GM10248 (cell line): ENCODE measurements at places on chromosomes 5 and 9.

DNA sequence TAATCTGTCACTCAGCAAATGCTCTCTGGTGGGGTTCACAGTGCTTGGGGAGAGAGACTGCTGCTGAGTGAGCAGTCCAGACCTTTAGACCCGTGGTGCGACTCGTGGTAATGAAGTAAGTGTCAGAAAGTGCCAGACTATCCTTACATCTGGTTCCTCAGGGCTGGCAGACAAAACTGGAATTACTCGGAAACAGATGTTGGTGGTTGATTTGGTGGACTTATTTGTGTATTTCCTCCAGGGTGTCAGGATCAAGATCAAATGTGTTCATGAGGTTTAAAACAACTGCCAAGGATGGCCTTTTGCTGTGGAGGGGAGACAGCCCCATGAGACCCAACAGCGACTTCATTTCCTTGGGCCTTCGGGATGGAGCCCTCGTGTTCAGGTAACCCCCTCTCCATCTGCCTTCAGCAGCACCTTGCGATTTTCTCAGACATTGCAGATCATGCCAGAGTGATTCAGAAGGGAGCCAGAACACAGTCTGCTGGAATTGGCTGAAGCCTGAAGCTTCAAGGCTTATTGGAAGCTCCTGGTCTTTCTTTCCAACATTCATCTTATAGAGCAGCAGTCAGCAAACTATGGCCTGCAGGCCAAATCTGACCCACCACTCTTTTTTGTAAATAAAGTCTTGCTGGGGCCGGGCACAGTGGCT, 105.2 kb downstream of the LIFR start:
- DNase-seq: no peak

DNA sequence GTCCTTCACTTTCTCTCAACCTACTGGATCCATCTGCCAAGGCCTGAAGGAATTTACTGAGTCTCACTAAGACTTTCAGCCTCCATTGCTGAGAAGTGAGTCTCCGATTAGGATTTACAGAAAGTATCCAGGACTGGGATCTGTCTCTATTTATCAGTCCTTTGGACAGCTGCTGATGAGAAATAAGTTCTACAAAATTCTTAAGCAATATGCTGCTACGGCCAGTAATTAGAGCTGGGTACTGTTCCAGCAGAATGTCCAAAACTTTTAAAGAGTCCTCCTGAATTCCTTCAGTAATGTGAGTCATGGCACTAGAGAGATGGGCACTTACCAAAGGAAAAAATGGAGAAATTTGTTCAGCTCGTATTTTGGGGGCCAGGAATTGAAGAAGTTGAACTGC, 5.9 kb downstream of the TEX10 start:
- DNase-seq: no peak

GRCh38 chr9:77907585-77907984, 124.0 kb downstream of the GNAQ start:
- DNase-seq: no peak

DNA sequence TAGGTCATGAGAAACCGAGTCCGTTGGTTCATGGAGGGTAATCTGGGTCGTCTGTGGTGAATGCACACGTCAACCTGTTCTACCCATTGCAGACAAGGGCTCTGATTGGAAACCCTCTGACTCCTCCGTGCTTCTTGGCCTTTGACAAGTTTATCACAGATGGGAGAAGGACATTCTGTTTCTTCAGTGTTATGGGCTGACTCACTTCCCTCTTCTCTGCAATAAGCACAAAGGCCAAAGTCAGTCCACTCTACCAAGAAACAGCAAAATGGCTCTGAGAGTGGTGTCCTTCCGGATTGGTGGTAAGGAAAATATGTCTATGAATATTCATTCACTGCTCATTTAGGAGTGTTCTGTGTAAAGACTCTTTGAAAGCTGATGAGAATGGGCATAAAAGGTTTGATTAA, 89.3 kb downstream of the FEM1C start:
- no peak for DNase-seq

DNA sequence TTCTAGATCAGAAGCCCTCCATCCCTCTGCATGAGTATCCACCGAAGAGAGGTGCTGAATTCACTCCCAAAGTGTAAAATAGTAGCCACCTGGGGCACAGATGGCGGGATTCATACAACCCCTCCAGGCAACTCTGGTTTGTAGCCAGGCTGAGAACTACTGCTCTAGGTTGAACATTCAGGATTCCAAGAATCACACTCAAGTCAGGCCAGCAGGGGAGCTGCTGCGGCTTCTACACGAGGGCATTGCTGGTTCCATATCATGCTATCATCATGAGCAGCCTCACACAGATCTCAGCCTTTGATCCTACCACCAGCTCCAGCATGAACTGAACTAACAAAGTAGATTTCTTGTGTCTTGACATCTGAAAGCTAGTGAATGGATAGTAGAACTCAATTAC, 367.9 kb downstream of the DIRAS2 start:
- DNase-seq: no peak

GRCh38 chr5:112419164-112419985, at the start of gene EPB41L4A:
TSS of gene EPB41L4A (minus strand) at chr5:112419277. CDS start at chr5:112419039, 238 bp downstream.
- peak; percentile 43 for DNase-seq

DNA sequence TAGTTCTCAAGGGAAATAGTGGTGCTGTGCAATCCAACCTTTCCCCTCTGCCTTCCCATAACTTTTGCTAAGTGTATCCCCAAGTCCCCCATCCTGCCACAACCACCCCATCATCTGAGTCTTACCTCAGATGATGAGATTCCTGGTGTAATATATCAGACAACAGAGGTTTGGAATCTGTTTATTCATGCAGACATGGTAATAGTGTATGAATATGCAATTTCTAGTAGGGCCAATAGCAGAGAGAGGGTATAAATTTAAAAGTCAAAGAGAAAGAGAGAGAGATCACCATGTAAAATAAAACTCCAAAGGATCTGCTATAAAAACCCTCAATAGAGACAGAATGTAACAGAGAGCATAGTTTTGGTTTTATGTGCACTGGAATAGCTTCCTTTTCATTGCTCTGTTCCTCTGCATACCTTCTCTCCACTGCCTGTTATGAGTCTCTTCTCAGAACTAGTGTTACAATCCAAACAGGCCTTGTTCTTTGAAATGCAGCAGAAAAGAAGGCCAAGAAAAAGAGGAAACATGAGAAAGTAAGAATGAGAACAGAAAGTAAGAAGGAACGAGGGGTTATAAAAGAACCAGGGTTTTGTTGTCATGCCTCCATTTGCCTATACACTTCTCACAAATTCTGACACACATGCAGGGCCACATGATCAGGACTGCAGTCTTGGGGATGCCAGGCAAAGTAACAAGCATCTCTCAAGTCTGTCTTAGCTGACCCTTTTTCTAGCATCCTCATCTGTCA, 278.0 kb downstream of the CETN3 start:
- peak; percentile 38 for DNase-seq

DNA sequence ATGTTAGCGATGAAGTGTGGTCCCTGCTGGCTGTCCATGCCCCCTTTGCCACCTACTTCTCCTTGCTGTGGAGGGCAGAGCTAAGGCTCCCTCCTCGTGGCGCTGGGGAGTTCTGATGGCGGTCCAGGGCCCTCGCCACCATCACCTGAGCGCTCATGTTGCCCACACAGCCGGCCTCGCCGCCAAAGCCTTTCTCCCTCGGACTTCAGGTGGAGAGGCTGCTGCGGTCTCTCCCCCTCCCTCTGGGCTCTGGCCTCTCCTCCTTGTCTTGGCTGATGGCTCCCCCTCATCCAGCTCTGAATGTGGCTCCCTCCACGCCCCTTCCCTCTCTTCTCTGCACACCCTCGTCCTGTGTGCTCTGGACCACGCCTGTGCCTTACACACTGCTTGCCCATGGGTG, 14.5 kb upstream of the LPCAT1 start:
- no peak for DNase-seq

GRCh38 chr9:12775679-12776512, 1.1 kb downstream of the LURAP1L start:
- peak; percentile 46 for DNase-seq

DNA sequence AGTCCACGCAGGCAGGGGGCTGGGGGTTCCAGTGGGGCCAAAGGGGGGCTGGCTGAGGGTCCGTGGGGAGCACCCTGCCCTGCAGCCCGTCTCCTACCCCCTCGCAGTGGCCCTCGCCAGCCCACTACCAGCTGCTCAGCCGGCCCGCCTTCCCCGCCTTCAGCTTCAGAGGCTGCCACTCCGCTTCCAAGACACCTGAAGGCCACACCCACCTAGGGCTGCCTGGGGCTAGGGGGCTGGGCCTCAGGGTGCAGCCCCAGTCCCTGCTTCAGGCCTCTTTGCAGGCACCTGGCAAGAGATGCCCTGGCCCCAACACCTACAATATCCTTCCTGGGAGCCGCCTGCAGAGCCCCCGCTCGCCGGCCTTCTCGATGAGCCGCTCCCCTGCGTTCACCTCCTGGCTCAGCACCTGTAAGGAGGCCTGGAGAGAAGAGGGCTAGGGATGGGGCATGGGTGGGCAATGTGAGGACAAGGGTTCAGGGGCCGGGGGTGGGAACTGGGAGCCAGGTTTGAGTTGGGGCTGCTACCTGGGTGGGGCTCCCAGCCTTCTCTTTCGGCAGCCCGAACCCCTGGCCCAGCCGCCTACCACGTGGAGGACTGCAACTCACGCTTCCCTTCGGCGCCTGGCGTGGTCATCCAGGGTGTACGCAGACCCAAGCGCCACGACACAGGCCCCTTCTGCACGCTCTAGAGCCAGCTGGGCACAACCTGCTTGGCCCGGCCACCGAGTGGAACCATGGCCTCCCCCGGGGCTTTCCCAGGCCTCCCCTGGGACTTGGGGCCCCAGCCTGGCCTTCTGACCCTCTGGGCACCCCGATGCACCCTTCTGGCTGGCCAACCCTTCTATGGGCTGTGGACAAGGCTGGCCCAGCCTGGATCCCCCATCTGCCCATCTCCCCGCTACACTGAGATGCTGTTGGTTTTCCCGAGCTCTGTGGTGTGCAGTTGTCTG, 1.7 kb downstream of the STPG3 start:
- DNase-seq: no peak

DNA sequence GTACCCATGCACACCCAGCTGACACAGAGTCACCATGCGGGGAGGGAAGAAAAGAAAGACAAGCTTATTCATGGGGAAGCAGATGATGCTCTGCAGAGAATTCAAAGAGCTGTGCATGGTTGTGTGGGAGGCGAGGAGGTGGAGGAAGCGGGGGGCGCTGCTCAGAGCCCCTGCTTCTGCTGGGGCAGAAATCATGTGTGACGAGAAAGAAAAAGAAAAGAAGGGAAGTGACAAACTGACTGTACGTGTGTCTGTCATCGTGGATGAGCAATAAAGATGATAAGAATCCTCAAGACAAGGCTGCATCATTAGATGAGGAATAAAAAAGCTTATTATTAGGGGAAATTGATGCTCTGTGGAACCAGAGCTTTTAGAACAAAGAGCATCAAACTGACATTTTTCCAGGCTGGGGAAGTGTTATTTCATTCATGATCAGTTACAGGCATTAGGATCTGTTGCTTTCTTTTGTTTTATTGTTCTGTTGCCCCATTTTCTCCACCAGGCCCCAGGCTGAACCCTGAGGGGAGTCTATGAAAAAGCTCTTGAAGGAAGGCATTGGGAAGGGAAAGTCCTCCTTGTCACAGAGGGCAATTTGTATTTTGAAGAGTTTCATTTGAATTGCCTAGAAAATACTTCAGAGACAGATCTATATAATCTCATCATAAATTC, 20.3 kb upstream of the SH3RF2 start:
- DNase-seq: no peak

- no peak for DNase-seq
Measured at GRCh38 chr9:128136816-128137793, 9.6 kb upstream of the PTGES2 start.

DNA sequence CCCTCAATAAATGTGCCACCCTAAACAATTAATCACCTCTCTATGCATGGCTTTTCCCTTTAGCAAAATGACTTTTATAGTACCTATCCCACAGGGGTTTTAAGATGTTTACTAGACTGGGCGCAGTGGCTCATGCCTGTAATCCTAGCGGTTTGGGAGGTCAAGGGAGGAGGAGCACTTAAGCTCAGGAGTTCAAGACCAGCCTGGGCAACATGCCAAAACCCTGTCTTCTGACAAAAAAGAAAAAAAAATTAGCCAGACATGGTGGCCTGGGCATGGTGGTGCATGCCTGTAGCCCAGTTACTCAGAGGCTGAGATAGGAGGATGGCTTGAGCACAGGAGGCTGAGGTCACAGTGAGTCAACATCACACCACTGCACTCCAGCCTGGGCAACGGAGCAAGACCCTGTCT, 13.5 kb downstream of the SH3TC2 start:
- no peak for DNase-seq

DNA sequence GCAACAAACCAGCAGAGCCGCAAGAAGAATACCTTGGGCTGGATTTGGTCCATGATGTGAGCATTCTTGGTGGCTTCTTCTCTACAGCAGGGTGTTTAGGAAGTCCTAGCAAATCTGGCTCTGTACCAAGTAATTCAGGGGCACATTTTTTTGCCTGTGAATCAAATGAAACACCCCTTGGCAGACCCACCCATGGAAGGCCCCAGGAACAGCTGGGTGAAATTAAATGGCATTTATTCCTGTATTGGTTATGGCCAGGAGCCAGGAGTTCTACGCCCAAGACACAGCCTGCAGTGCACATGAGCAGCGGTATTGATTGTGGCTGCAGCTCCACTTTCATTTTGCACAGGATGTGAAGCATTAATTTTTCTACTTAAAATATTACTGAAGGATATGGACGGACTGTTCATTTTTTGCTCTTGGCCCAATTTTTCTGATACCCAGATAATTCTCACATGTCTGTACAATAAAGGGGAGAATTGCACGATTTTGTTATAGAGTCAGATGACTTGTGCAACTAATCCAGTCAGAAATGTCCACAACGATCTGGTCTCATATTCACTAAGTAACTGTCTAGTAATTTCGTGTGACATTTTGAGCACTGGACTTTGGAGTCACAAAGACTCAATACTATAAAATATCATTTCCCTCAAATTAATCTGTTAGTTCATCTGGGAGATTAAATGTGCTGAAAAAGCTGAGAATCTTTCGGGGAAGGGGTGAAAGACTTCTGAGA, 120.7 kb upstream of the APC start:
- DNase-seq: no peak

DNA sequence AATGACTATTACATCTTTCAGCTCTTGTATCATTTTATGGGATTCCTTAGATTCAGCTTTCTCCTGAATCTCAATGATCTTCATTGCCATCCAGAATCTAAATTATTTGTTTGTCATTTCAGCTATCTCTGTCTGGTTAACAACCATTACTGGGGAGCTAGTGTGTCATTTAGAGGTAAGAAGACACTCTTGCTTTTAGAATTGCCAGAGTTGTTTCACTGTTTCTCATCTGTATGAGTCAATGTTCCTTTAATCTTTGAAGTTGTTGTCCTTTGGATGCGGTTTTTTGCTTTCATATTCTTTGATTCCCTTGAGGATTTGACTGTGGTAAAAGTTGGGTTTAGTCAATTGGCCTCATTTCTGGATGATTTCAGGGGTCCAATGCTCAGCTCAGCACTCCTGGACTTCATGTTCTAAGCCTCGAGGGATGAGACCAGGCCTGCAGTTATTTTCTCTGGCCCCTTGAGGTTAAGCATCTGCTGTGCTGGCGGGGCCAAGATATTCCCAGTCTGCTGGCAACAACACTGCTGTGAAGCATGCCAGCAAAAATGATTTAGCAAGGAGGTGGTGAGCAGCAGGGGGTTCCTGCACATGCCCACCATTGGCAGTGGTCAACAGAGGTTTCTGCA, 102.4 kb upstream of the PCSK5 start:
- no peak for DNase-seq

- DNase-seq: peak; percentile 74
Measured at GRCh38 chr9:123608104-123608503, 252.1 kb downstream of the CRB2 start.
